ENCODE measurements at places on chromosomes 11 and 22.

GRCh38 chr11:120518356-120518755 is 6.8 kb downstream of the GRIK4 start:
- H3K4me3 ChIP-seq = no peak overlapping the region
- DNase-seq = no peak
- H3K27me3 ChIP-seq = peaks cover 32% of the 10 kb centered on the region
- peaks cover 4% of the 10 kb centered on the region for H3K4me1 ChIP-seq
- H3K27ac ChIP-seq = no peak overlapping the region

- no peak overlapping the region for H3K4me3 ChIP-seq
- peaks cover 6% of the 10 kb centered on the region for H3K4me1 ChIP-seq
- peaks cover 2% of the 10 kb centered on the region for H3K36me3 ChIP-seq
- DNase-seq = no peak
Measured at GRCh38 chr11:110470716-110471115, 41.0 kb downstream of the FDX1 start.

GRCh38 chr11:104098555-104098954 is 62.1 kb downstream of the DDI1 start:
- no peak for DNase-seq
- peaks cover 1% of the 10 kb centered on the region for H3K36me3 ChIP-seq
- no peak overlapping the region for H3K27ac ChIP-seq
- no peaks in the 10 kb centered on the region for H3K27me3 ChIP-seq
- no peak overlapping the region for H3K4me3 ChIP-seq
- H3K4me1 ChIP-seq = no peaks in the 10 kb centered on the region

- no peaks in the 10 kb centered on the region for H3K27me3 ChIP-seq
- no peaks in the 10 kb centered on the region for H3K4me1 ChIP-seq
- no peak overlapping the region for H3K4me3 ChIP-seq
- peak overlapping the region; percentile 40 for H3K27ac ChIP-seq
- no peak for DNase-seq
Measured at GRCh38 chr11:130874396-130874795, 41.9 kb downstream of the SNX19 start.

DNA sequence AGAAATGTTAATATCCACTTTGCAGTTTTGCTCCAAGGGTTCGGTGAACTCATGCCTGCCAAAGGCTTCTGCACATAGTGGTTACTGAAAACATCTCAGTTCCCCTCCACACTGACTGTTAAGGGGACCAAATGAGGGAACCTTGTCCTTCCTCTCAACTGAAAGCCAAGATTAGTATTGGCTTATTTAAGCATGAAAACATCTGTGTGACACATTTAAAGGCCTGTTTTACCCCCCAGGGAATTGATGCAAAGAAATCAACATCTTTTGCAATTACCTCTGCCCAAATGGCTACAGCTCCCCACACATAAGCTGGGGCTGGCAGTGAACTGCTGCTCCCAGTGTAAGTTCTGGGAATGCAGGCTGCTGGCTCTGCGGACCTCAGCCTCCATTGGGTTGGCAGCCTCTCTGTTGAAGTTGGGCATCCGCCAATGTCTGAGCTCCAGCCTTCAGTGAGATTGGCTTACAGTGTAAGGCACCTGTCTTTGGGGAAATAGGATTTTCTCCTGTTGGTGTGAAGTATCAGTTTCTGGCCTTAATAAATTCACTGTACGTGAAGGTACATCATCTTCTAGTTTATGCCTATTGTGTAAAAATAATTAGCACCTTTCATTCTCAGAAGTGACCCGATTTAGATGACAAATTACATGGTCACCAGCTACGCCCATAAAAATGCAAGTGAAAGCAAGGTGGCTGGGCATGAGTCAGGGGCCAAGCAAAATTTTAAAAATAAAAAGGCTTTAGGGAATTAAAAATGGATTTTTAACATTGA is 213.4 kb upstream of the SYN3 start:
- no peak for DNase-seq
- H3K27me3 ChIP-seq = no peaks in the 10 kb centered on the region
- H3K4me1 ChIP-seq = no peaks in the 10 kb centered on the region
- no peak overlapping the region for H3K4me3 ChIP-seq
- H3K36me3 ChIP-seq = no peaks in the 10 kb centered on the region
